Right ventricle myocardium superior (tissue), 1 donor: ENCODE measurements at places on chromosomes 5 and 9. TPM values are rescaled to one million over a fixed set of nuclear protein-coding genes. Genes with fewer than 3 reads are reported as not detected.

ANXA1 gene
- total RNA-seq: 53.1 TPM

CTXN3 gene
- total RNA-seq: not detected

CCNO gene
- total RNA-seq: not detected

OTULINL gene
- total RNA-seq: 4.9 TPM

PCDHGB7 gene
- total RNA-seq: 9.8 TPM

FEM1C gene
- total RNA-seq: 46.8 TPM

PCDHGA10 gene
- 5.4 TPM for total RNA-seq

LHX3 gene
- total RNA-seq: not detected

TEX48 gene
- total RNA-seq: not detected

DNA sequence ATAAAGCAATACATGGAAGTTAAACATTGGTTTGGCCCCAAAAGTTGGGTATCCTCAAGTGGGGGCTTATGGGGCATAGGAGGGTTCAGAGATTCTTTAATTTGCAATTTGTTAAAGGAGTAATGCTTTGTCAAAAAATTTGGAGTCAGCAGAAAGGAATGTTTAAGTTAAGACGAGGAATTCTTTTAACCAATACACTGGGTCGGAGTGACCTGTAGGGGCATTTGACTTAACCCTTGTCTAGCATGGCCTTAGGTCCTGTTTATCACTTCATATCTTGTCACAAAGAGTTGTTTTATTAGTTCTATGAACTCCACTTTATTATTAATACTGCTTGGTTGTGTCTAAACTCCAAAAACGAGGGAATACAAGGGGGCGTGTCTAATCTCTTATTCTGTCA, 656.1 kb upstream of the RORB start:
- no peak for DNase-seq

DNA sequence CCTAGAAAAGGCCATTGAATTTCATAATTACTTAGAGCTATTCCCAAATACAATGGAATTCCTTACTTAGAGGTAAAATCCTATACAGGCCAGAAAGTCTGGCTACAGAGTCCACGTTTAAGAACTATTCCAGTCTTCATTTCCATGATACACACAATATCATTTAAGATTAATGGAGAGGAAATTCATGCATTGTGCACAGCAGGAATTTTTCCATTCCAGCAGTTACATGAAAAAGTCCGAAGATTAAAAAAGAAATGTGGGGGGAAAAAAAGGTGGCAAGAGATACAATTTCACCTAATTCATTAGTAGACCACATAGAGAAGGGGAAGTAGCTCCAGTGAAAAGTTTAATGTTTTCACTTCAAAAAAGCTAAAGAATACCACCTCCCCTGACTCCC, 63.1 kb downstream of the CHD1 start:
- no peak for DNase-seq

DNA sequence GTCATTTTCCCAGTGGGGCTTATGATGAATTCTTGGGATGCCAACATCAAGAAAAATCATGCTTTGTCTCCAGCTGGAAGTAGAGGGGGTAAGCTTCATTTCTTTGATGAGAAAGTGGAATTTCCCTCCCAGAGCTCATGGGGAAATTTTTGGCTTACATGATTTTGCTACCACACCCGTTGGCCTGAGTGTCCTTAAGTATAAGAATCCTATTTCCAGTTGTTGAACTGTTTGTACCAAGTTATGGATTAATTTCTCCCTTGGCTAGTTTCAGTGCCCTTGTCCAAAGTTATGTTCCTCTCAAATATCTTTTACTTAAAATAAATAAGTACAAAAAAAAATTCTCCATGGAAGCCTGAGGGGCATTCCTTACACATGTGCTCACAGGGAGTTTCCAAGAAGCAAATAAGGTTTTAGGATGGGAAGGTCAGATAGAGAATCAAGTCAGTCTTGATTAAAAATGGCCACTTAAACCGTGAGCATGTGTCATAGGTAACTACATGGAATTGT, 82.3 kb downstream of the PTCD2 start:
- no peak for DNase-seq

- DNase-seq: no peak
These were observed 138.9 kb downstream of the NTRK2 start for GRCh38 chr9:84808416-84808815.

DNA sequence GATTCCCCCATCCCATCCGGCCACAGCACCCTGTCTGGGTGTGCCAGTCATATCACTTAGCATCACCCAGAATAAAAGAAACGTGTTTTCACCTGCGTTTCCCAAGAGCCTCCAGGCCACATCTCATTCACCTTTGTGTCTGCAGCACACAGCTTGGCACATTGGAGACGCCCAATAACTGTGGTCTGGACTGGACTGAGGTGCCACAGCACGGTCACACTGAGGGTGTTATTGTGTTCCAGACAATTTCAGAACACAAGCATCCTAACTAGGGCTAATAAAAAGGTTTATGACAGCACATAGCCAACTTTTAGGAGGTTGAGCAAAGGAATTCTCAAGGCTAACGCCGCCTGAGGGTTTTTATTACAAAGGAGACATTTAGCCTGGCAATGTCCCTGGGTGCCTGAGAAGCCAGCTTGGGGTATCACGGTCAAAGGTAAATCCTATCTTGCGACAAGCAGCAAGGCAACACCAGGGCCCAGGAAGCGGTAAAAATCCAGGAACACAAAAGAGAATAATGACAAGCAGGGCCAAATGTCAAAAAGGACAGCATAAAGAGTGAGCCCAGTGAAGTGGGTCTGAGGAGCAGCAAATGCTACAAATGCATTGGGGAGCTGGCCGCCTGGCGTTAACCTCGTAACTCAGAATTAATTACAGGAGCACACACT, 3.4 kb downstream of the EPB41L4B start:
- DNase-seq: no peak

DNA sequence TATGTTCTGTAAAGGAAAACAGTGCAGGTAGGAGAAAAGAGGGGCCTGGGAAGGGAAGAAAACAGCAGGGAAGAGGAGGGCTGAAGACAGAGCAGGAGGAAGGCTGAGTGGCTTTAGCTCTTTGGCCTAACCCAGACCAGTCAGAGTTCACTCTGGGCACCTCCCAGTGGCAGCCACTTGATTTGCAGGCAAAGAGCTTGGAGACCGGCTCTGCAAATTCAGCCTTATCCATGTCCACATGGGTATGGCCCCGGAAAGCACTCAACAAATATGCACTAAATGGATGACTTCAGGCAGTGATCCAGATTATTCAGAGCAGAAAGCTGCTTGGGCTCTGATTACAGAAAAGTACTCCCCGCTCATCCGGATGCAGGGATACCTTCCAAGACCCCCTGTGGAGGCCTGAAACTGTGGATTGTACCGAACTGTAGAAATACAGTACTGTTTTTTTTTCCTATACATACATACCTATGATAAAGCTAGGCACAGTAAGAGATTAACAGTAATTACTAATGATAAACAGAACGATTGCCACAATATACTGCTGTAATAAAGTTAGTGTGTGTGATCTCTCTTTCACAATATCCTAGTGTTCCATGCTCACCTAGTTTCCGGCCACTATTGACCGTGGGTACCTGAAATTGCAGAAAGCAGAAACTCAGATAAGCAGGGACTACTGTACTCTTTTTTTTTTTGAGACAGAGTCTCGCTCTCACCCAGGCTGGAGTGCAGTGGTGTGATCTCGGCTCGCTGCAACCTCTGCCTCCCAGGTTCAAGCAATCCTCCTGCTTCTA, 4.6 kb upstream of the RNU6ATAC start:
- no peak for DNase-seq

GRCh38 chr5:82984786-82985735, 92.1 kb downstream of the TMEM167A start:
- DNase-seq: no peak

- no peak for DNase-seq
These were observed 519 bp downstream of the HSPA5 start for GRCh38 chr9:125240649-125240999.

GRCh38 chr9:124182741-124183140, 75.0 kb upstream of the NEK6 start:
- DNase-seq: no peak

DNA sequence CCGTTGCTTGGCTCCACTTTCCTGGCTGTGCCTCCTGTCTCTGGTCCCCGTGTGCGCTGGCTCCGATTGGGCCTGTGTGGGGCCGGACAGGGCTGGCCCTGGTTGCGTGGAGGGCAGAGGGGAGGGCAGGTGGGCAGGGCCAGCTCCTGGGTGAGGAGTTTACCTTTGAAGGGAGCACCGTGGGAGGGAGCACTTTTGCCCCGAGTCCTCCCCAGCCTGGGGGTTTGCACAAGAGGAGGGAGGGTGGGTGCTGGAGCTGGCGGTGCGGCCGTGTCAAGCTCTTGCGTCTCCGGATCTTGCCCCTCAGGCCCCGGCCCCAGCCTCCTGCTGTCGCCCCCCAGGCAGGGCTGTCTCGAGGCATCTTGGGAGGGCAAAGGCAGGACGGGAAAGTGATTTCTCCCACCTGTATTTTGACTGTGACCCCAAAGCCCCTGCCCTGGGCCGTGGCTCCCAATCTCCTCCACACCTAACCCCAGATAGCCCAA, 48.3 kb upstream of the EXOC3 start:
- DNase-seq: peak; percentile 33

- no peak for DNase-seq
These were observed 20.7 kb upstream of the BASP1 start for GRCh38 chr5:17196697-17197096.

- DNase-seq: peak; percentile 94
These were observed 456.6 kb downstream of the RAB3C start for GRCh38 chr5:59039296-59040023.

DNA sequence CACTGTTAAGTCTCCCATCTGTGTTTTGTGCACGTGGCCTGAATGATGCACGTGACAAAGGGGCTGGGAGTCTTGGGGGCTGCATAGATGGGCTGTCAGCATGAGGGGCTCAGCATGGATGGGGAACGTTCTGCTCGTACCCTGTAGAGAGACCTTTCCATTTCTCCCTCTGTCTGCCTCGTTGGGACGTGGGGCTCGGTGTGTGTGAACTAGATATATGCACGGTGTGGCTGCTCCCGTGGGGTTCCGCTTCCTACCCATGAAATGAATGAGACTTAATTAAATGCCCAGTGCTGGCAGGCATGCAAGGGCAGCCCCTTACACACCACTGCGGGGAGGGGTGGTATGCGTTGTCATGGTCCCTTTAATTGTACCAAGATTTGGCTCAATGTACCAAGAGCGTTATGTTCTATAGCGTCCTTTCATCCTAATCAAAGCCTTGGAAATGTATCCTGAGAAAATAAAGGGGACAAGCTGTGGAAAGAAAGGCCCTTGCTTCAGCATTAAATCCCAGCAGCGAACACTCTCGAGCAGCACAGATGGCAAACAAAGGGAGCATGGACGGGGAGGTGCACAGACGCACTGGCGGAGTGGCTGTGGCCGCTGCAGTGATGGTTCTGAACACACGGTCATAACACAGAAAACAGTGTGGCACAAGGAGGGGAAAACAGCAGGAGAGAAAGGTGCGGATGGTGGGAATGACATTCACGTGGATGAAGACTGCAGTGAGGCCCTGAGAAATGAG, 66.8 kb downstream of the RASGEF1C start:
- DNase-seq: no peak

GRCh38 chr5:167642779-167643517, 648.5 kb upstream of the WWC1 start:
- DNase-seq: no peak

GRCh38 chr5:81718300-81718699, 32.6 kb downstream of the SSBP2 start:
- no peak for DNase-seq

DNA sequence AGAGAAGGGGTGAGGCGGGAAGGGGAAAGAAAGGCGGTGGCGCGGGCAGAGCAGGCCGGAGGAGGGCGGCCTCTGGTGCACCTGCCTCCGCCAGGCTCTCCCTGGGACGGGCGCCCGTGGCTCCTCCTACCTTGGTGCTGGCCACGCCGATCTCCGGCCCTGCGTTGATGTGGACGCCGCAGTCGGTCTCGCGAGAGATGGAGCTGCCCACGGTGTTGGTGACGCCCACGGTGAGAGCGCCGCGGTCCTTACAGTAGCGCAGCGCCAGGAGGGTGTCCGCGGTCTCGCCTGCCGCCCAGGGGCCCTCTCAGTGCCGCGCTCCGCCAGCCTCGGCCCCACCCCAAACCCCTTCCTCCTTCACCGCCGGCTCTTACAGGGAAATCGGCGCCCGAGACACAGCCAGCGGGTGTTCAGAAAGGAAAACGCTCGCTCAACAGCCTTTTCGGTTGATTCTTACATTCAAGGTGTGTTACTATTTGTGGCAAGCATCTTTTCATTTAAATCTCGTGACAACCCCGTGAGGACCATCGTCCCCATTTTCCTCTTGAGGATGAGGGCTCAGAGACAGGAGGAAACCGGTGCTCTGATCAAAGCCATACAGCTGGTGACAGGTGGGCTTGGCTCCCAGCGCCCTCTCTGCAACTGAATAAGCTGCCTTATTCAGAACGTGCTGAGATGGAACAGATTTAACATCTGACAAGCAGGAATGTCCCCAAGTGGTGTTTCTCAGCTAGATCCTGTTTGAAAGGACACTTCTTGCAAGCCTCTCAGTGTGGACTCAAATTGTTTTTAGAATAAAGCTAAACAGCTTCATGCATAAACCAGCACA, 22.0 kb upstream of the MAPK9 start:
- DNase-seq: peak; percentile 79

DNA sequence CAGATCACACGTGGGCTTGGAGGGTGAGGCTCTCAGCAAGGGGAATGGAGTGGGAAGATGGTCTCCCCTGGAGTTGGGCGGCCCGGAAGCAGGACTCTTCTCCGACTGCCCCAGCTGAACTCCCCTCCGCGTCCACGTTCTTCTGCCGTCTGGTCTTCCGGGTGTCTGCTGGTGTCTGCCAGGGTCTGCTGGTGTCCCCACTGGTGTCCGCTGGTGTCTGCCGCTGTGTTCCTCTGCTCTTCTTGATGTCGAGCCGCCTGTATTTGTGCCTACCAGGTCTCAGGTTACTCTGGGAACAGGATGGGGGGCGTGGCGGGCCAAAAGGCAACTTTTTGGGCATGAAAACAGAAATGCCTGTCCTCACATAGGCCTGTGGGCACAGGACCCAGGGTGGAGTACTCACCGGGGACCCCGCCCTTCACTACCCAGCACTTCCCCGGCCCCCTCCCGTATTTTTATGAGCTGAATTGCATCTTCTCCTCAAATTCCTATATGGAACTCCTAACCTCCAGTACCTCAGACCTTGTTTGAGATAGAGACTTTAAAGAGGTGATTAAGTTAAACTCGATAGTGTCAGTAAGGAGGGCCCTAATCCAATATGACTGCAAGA, 675.4 kb downstream of the SEMA5A start:
- no peak for DNase-seq

DNA sequence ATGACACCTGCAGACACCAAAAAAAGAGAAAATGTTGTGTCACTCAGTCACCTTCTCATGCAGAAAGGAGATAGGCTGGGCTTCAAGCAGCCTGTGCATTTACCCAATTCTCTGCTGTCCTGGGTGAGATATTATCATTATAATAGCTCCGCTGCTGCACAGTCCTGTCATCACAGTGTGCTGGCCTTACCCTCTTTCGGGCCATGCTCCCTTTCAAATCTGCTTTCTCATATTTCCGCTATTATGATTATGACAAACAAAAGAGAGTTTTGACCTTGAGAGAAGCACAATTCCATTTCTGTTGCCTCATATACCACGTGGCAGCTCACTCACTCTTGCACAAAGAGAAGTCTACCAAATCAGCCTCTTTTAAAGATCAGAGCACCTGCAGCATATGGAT, 1350.1 kb upstream of the ACO1 start:
- DNase-seq: no peak

- DNase-seq: no peak
These were observed 369.2 kb downstream of the SEMA5A start for GRCh38 chr5:9176641-9177040.

- DNase-seq: no peak
These were observed 80.4 kb downstream of the GRAMD2B start for GRCh38 chr5:126503602-126504104.

GRCh38 chr9:76516350-76516749, 57.4 kb downstream of the GCNT1 start:
- no peak for DNase-seq

- DNase-seq: no peak
These were observed 24.4 kb upstream of the GPR151 start for GRCh38 chr5:146540414-146540813.
